ENCODE measurements at places on chromosomes 16 and 17.

DNA sequence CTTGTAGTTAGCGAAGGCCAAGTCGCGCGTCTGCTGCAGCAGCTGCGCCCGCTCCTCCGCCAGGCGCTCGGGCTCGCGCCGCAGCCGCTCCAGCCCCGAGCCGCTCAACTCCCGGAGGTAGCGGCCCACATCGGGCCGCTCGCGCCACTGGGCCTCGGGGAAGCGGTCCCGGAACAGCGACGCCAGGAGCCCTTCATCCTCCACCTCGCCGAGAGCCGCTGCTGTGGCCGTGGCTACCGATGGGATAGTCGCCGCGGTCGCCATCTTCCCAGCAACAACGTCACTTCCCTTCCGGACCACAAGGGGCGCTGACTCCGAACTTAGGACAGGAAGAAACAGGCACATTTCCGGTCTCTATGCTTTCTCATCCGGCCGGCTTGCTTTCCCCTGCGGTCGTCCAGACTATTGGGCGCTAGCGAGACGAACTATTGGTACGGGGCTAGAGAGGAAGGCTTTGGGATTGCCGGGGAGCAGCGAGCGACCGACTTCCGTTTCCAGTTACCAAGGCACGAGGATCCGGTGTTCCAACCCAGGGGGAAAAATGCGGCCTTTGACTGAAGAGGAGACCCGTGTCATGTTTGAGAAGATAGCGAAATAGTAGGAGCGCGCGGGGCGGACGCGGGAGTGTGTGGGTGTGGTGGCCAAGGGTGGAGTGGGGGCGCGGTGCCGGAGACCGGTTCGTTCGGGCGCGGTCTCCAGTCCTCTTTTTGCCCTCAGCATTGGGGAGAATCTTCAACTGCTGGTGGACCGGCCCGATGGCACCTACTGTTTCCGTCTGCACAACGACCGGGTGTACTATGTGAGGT, at the start of the genes COG8 and NIP7:
Gene COG8 (minus strand): TSS at position 276 of the 806 bp plus-strand sequence. CDS start 12 bp downstream, at position 264.
Gene NIP7 (plus strand): TSS at position 484 of the 806 bp plus-strand sequence. CDS start 58 bp downstream, at position 542.
- DNase-seq, result peak; percentile 96

- DNase-seq, result no peak
Measured at GRCh38 chr16:24372824-24373223, 116.7 kb downstream of the CACNG3 start.

DNA sequence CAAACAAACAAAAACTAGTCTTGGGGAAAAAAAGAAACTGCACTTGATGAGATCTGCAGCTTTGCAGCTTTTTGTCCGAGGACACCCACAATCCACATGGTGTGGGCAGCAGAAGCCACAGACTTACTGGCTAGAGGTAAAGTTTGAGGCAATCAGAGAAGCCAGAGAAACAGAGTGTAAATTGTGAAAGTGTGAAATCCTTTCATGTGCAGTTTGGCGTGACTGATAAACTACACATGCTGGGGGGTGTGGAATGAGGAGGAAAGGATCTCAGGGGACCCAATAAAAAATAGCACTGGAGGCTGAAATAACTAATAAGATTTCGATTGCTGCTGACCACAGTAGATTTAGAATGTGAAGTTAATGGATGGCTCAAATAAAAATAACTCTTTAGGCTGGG, 42.4 kb upstream of the HOXB13 start:
- DNase-seq, result no peak

DNA sequence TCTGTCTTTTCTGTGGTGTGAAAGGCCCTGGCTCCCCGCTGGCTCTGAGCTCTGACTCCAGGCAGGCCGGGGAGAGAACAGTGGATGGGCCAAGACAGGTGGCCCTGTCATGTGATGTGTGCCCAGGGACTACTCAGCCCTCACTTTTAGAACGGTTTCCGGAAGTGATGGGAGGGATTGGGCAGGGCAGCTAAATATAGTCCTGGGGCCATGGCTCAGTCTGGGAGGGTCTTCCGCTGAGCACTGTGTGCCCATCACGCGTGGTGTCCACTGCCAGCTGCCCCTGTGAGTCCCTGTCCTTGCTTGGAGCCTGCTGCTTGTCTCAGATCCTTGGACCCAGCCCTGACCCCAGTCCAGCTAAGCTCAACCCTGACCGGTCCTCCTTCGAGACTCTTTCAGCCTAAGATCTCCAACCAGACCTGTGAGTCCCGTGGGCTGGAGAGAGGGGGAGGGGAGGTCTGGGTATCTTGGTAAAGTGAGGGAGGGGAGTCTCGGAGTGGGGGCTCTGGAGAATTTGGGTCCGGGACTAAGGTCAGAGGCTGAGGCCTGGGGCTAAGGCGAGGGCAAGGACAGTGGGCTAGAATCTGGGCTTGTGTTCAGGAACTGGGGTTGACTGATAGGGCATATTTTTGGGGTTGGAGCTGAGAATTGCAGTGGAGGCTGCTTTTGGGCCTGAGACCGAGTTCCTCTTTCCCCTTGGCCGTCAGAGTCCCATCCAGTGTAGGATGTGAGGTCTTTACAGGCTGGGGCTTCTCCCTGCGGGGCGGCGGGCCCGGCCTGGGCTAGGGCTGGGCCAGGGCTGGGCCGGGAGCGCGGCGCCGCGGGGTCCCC, at the start of gene TRIM72:
Gene TRIM72 (plus strand): TSS at position 243 of the 831 bp plus-strand sequence. CDS start 620 bp downstream, outside the sequence.
- peak; percentile 97 for DNase-seq

DNA sequence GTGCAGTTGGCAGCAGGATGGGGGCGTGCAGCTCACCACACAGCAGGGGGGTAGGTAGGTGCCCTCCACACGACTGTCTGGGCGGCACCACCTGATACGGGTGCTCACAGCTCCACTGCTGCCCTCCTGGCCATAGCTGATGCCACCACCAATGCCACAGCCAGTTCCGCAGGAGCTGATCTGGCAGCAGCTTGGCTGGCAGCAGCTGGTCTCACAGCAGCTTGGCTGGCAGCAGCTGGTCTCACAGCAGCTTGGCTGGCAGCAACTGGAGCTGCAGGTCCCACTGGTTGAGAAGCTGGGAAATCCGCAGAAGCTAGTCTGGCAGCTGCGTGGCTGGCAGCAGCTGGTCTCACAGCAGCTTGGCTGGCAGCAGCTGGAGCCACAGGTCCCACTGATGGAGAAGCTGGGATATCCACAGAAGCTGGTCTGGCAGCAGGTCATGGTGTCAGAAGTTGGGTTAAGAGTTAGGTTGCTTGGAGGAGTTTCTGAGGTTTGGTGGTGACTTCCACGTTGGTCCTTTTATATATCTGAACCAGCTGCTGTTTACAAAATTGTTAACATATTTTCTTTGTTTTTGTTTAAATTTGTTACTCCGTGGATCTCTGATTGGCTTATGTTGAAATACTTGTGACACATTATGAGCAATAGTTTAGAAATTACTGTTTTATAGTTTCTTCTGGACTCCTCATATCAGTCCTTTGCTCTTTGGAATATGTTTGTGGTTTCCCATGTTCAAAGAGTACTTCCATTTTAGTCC, at the start of gene KRTAP1-5:
Gene KRTAP1-5 (minus strand): TSS at position 494 of the 757 bp plus-strand sequence. CDS start 53 bp downstream, at position 441.
- DNase-seq, result no peak

DNA sequence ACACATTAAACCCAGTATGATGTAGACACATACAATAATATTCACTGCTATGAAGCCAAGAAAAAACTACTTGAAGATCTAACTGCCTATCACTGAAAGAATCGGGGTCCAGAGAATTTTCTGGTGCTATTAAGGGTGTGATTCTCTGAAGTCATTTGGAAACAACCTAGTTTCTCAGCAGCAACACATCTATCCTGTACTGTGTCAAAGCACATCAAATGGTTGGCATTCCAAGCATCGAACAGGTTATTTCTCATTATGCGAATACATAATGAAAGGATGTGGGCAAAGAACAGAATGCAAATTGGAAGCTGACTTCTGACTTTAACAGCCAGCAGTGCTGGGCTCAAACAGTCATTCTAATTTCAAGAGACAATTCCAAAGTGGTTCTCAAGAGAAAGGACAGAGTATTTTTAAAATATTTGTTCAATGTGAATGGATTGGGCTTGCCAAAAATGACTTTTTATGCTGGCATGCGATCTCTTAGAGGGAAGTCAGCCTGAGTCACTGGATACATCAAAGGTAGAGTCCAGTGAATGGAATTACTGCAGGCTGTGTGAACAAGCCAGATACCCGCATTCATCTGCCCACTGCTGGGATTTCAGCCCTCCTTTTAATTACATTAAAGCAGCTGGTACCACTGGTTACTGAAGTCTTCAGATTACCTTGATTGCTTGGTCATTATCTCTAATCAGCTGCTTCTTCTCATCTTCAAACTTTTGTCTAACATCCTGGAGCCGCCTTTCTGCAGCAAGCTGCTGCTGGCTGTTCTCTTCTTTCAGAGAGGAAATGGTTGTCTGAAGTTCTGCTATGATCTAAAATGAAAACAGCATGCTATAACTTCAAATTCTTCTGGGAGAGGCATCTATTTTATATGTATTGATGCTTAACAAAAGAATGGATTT, 181.2 kb upstream of the AXIN2 start:
- no peak for DNase-seq
